Purkinje cell (primary cell): ENCODE measurements at places on chromosomes 7 and 10. TPM values are rescaled to one million over a fixed set of nuclear protein-coding genes. Genes with fewer than 3 reads are reported as not detected.

The CFAP58 gene
- polyA plus RNA-seq: 0.23 and 0.57 TPM in 2 replicates

The PHKG1 gene
- polyA plus RNA-seq: 4.0 and 4.3 TPM in 2 replicates

The ERVW-1 gene
- 1.5 TPM in 1 of 2 replicates, not detected in the other for polyA plus RNA-seq

The IGF2BP3 gene
- polyA plus RNA-seq: not detected in 2 replicates

The NANOS1 gene
- 1.4 and 1.6 TPM in 2 replicates for polyA plus RNA-seq

The OR6V1 gene
- 1.2 TPM in 1 of 2 replicates, not detected in the other for polyA plus RNA-seq

The EMX2 gene
- not detected in 2 replicates for polyA plus RNA-seq

The HHEX gene
- 1.2 TPM in 1 of 2 replicates, not detected in the other for polyA plus RNA-seq

The PALD1 gene
- not detected in 2 replicates for polyA plus RNA-seq

The TMEM176B gene
- polyA plus RNA-seq: 2.5 TPM in 1 of 2 replicates, not detected in the other

The TEX47 gene
- polyA plus RNA-seq: 2.6 TPM in 1 of 2 replicates, not detected in the other

The LRRD1 gene
- polyA plus RNA-seq: not detected in 2 replicates

The ACTL6B gene
- polyA plus RNA-seq: 15.7 and 21.5 TPM in 2 replicates
